ENCODE measurements at places on chromosomes 3 and 15. TPM values are rescaled to one million over a fixed set of nuclear protein-coding genes. Genes with fewer than 3 reads are reported as not detected.

The RFTN1 gene
- 128 TPM for total RNA-seq

The PCBP4 gene
- total RNA-seq: 27.4 TPM

The CCK gene
- total RNA-seq: not detected

The ADAMTS9 gene
- not detected for total RNA-seq

DNA sequence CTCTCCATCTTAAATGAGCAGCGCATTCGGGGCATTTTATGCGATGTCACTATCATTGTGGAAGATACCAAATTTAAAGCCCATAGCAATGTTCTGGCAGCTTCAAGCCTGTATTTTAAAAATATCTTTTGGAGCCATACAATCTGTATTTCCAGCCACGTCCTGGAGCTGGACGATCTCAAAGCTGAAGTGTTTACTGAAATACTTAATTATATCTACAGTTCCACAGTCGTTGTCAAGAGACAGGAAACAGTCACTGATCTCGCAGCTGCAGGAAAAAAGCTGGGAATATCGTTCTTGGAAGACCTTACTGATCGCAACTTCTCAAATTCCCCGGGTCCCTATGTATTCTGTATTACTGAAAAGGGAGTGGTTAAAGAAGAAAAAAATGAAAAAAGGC, 44.4 kb upstream of the RASA2 start:
- no peak for DNase-seq

- DNase-seq: no peak
These were observed 17.7 kb upstream of the GSK3B start for GRCh38 chr3:120111898-120112297.

DNA sequence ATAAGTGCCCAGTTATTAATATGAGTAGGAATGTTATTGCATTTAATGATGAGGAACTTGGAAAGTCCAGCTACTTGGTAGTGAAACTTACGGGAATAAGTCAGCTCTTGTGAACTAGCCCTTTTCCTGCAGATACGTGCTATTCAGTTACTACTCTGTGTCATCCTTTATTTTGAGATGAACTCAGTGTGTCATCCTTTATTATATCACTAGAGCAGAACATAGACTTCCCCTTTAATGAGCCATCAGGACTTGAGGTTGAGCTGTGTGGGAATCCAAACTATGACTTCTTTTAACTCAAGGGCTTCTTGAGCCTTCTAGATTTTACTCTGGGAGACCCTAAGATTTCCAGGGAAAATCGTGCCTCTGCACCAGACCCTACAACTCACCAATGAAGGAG, 3.6 kb downstream of the ACTC1 start:
- DNase-seq: no peak

- peak; percentile 45 for DNase-seq
These were observed 15.0 kb upstream of the ZBED2 start for GRCh38 chr3:111610189-111610588.

GRCh38 chr3:162041622-162042021, 545.0 kb downstream of the OTOL1 start:
- no peak for DNase-seq

GRCh38 chr3:110077093-110077492, 739.7 kb upstream of the DPPA4 start:
- DNase-seq: no peak

DNA sequence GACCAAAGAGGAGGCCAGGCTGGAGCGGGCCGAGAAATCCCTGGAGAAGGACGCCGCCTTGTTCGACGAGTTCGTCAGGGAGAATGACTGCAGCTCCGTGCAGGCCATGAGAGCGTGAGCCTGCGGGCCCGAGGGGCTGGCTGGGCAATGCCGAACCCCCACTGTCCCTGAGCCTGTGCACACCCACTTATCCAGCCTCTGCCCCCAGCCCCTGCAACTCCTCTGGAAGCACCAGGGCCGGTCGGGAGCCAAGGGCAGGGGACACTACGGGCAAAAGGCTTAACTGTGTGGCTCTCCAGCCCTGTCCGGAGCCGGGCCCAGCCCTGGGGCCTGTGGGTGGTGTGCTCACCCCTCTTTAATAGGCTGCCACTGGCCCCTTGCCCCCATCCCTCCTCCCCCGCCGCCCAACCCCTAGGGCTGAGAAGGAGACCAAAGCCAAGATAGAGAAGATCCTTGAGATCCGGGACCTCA, 24.0 kb downstream of the CFAP100 start:
- DNase-seq: no peak

- DNase-seq: no peak
These were observed 133.4 kb downstream of the IL5RA start for GRCh38 chr3:2976796-2977195.

DNA sequence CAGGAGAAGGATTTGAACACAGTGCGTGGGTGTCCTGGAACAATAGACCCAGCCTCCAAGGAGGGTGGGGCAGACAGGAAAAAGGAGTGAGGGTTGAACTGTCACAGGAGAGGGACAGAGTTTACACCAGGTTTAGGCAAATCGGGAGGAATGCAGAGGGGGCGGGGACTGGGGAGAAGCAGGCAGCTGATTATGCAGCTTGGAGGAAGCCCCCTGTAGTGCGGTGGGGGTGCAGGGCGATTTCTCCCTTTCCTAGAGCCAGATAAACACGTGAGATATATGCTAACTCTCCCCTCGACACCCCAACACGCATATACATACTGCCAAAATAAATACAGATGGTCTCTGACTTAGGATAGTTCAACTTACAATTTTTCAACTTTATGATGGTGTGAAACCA, 108.6 kb upstream of the PRR20G start:
- DNase-seq: no peak

DNA sequence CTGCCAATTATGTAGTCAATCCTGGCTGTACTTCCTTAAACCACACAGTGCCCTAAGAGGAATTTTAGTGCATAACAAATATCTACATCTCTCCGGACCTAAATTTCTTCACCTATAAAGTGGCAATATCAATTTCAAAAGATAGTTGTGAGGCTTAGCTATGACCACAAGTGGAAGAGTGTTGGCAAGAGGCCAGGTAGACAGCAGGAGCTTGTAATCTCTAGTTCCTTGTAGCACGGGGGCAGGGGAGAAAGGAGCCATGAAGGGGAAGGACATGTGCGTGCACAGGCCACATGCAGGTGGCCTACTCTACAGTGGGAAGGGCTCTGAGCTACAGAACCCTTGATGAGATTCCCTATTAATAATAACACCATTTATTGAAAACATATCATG, 269.7 kb downstream of the ABHD5 start:
- no peak for DNase-seq

Measured in activated T-cell treated with anti-CD3 and anti-CD28 coated beads, Interleukin-2, amount 50 U/mL, for 72 hours (primary cell).